ENCODE measurements at places on chromosomes 5 and 9.

DNA sequence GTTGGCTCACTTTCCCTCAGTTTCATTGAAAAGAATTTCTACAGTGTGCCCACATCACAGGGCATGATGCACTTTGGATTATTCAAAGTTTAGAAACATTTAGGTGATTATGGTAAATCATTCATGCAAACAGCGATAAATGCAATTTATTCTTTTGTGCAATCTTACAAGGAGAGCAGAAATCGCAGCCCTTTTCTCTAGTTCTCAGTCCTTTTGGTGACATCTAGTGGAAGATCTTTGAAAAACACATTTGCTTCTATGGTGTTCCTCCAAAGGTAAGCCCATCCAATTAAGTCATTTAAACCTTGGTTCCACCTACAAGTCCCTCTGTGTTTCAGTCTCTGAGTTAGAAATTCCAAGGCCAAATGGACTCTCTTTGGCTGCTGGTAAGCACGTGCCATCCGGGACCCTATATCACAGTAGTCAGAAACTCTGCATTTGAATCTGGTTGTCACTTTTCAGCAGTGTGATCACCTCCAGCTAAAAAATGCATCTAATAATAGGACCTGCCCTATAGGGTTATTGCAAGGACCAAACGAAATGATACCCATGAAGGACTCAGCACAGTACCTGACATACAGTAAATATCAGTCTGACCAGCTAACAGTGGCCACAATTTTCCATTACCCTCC lies 66.4 kb downstream of the MACROH2A1 start:
- peak; percentile 63 for DNase-seq

DNA sequence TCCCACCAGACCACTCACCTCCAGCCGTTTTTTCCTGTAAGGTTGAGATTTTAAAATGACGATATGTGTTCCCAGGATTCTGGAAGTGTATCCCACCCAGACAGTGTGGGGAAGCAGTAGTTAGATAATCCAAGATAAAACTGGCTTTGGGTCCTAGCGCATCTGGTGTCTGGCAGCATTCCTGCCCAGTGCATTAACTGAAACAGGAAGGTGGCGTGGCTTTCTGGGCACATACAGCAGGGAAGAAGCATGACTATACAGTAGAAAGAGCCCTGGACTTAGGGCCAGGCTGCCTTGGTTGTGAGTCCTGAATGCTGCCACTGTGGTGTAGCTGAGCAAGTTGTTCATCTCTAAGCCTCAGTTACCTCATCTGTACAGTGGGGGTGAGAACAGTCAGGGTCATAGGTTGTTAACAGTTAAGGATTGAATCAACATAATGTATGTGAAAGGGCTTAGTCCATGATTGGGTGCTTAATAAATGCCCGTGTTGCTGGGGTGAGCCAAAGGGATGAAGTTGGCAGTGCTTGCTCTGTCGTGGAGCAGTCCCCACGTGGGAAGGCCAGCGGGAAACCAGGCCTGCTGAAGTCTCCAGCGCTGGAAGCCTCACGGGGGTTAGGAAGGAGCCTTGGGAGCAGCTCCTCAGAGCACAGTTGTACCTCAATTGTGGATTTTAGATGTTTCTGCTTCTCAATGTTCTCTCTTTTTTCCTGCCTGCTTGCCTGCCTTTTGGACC lies 18.0 kb downstream of the CLTA start:
- no peak for DNase-seq

GRCh38 chr9:31112491-31112890 lies 1272.0 kb upstream of the ACO1 start:
- no peak for DNase-seq

DNA sequence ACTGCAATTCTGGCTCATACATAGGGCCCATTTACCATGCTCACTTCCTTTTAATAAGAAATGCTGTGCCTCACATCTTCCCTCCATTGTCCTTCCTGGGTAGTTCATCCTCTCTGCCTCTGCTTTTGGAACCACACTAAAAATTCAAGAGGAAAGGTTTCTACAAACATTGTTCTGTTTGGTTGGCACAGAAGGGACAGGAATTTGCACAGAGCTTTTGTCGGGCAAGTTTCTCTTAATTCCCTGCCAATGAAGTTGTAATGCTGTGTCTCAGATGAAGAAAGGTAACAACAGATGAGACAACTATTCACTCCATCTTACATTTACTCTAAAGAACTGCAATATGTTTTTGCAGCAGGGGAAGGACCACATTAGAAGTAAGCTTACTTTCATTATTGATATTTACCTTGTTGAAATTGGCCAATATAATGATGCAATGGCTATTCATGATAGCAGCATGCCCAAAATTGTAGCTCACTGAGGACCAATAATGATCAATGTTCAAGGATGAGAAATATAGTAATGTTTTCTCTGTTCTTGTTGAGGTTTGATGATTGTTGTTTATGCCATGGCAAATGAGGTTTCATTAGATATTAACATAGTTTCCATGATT lies 82.5 kb upstream of the HMHB1 start:
- no peak for DNase-seq

GRCh38 chr5:8239198-8239597 lies 370.2 kb downstream of the MTRR start:
- no peak for DNase-seq

DNA sequence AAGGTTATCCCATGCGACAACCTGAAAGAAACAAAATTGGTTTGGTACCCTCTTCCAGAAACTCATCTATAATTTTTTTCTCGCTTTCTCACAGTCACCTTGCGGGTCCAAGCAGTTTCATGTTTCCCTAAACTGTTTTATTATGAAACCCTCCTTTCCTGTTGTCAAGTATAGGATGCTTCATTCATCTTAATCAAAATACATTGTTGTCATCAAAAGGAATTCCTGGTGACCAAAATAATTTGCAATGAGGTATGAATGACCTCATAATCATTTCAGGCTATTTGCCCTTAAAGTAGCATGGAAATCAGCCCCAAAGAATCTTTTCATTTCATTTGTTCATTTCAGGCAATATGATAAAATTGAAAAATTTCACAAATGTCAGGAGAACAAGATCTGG lies 503.0 kb downstream of the SPATA31D1 start:
- peak; percentile 17 for DNase-seq

GRCh38 chr5:110201791-110202190 lies 512.1 kb downstream of the MAN2A1 start:
- peak; percentile 58 for DNase-seq

GRCh38 chr5:176793343-176793699 lies 17.0 kb upstream of the UNC5A start:
- no peak for DNase-seq
